HT1080 (cell line): ENCODE measurements at places on chromosomes 4 and X. TPM values are rescaled to one million over a fixed set of nuclear protein-coding genes. Genes with fewer than 3 reads are reported as not detected.

Gene VCX3B
- total RNA-seq: 1.2 and 3.8 TPM in 2 replicates

DNA sequence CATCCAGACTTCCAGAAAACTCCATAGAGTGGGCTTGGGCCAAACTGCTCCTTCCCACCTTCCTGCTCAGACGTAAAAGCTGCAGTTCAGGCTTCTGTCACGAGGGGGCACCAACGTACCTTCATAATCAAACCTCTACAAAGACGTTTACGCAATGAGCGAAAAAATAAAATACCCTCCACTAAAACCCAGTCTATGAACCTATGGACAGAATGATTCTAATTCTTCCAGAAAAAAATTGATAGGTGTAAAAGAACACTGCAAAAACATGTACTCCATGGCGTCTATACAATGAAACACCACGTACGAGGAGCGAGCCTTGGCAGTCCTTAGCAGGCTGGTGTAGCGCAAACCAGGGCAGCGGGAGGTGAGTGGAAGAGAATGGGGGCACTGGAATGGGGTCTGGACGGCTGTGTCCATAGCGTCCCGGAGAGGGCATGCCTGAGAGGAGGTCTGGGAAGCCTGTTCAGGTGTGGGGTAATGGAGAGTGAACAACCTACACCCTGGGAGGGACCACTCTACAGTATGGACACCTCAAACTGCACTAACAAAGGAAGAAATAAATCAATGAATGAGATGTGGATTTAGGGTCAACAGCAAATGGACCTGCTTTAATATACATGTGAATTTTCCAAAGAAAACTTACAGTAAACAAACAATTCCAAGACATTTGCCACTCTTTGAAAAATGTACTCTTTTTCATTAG is 14.4 kb upstream of the RAB40A start:
- DNase-seq: peak; percentile 57

- DNase-seq: no peak
Observed at GRCh38 chr4:165662341-165662740, 210.7 kb upstream of the TLL1 start.

Gene ADGRG2
- total RNA-seq: 0.06 TPM in 1 of 2 replicates, not detected in the other

Gene ENPP6
- not detected in 2 replicates for total RNA-seq

DNA sequence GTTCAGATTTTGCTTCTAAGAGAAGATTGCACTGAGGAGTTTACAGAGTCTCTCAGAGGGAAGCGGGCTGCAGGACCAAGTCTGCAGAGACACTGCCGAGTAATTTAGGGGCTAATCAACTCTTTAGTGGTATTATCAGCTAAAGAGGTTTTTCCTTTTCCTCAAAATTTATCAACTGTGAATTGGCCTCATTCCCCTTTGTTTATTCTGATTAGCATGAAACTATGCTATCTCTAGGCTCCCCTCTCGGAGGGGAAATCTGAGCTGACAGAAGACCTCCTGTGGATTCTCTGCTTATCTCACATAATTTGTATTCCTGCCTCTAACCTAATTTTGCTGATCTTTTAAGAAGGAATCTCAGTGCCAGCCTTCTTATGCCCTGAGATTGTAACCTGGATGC is 201.0 kb downstream of the DCTD start:
- DNase-seq: no peak

GRCh38 chr4:26782168-26782829 is 78.3 kb upstream of the STIM2 start:
- no peak for DNase-seq

DNA sequence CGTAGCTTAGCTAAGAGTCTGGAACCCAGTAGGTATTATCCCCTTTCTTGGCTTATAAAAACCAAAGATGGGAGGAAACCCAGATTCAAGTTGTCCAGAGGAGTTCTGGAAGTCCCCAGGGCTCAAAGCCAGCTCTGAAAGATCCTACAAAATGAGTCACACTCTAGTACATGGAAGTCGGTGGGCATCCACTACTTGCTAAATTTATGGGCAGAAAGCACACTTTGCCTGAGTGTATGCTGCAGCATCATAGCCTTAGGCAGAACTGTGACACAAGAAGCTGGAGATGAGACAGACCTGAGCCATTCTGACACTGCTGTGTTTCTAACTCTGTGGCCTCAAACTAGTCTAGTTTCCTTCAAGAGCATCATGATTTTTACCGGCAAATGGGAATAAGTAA is 429.3 kb downstream of the AFF2 start:
- peak; percentile 53 for DNase-seq

DNA sequence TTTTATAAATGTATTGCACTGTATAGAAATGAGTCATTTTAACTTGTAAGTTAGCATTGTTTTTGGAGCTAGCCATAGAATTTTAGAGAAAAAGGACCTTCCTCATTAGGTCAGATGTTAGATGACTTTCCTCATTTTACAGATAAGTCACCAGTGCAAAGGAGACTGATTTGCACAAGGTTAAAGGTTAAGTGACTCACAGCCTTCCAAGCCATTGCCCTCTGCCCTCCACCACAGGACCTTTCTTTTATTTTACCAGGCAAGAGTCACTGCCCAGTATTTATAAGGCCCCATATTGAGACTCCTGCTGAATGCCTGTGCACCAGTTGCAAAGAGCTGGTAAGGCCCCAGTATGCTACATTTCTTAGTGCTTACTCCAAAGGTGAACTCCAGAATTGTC is 4.2 kb upstream of the ABCG2 start:
- no peak for DNase-seq

DNA sequence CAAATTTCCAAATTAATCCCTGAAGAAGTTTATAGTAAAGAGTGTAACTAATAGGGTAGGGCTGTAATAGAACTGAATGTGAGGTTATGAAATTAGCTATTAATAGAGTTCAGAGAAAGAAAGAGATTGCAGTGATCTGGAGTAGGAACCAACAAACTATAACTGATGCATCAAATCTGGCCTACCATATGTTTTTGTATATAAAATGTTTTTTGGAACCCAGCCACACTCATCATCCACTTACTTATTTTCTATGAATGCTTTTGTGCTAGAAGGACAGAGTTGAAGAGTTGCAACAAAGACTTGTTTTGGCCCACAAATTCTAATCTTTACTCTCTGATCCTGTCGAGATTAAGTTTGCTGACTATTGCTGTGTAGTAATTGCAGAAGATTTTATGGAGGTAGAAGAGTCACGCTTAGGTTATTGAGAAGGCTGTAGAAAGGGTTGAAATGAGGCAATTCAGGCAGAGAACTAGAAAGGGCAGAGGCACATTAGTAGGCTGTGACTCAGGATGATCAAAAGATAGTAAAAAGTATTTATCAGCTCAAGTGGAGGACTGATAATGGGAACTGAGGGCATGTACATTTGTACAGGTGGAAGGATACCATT is 298.7 kb upstream of the EMCN start:
- no peak for DNase-seq

DNA sequence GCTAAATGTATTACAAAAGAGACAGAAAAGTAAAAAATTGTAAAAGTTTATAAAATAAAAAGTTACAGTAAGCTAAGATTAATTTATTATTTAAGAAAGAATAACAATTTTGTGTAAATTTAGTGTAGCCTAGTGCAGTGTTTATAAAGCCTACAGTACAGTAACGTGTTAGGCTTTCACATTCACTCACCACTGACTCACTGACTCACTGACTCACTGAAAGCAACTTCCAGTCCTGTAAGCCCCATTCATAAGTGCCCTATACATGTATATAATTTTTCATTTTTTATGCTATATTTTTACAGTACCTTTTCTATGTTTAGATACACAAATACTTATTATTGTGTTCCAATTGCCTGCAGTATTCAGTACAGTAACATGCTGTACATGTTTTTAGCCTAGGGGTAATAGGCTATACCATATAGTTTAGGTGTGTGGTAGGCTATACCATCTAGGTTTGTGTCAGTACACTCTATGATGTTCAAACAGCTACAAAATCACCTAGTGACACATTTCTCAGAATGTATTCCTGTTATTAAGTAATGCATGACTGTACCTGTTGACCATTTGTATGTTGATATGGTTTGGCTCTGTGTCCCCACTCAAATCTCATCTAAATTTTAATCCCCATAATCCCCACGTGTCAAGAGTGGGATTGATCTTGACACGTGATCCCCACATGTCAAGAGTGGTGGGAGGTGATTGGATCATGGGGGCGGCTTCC is 57.9 kb downstream of the CFAP299 start:
- DNase-seq: peak; percentile 56

Gene CDKL5
- 0.60 and 0.87 TPM in 2 replicates for total RNA-seq
